ENCODE measurements at places on chromosomes 2 and 18.

GRCh38 chr18:79857082-79857671 lies 59.4 kb downstream of the KCNG2 start:
- no peak for DNase-seq

- no peak for DNase-seq
These were observed 146.7 kb downstream of the MYO3B start for GRCh38 chr2:170324640-170325046.

DNA sequence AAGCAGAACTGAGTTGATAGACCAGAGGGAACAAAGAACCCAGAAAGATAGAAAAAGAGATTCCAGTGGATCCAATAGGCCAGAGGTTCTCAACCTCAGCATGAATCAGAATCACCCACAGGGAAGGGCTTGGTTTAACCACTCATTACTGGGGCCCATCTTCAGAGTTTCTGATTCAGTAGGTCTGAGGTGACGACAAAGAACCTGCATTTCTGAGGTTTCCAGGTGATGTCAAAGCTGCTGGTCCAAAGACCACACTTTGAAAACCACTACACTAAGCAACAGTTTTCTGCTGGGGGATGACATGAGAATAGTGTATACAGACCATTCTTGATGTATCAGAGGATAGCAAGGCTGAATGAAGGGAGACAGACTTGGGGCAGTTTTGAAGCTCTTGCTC lies 296.9 kb upstream of the STON1 start:
- no peak for DNase-seq

DNA sequence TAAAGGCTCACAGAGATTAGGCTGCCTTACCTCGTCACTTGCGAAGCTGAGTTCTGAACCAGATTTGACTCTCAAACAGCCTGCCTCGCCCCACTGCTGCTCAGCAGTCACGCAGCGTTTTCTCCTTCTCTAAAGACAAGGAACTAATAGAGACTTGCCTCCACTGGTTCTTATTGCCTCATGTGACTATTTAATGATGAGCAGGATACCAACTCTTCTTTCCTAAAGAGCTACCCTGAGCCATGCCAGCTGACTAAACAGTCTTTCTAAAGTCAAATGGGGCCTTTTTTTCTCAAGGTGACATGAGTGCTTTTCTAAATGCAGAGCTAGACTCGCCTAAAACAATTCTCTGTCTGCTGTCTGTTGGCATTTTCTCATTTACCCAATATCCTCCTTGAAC lies 147.5 kb downstream of the NCKAP5 start:
- DNase-seq: no peak

DNA sequence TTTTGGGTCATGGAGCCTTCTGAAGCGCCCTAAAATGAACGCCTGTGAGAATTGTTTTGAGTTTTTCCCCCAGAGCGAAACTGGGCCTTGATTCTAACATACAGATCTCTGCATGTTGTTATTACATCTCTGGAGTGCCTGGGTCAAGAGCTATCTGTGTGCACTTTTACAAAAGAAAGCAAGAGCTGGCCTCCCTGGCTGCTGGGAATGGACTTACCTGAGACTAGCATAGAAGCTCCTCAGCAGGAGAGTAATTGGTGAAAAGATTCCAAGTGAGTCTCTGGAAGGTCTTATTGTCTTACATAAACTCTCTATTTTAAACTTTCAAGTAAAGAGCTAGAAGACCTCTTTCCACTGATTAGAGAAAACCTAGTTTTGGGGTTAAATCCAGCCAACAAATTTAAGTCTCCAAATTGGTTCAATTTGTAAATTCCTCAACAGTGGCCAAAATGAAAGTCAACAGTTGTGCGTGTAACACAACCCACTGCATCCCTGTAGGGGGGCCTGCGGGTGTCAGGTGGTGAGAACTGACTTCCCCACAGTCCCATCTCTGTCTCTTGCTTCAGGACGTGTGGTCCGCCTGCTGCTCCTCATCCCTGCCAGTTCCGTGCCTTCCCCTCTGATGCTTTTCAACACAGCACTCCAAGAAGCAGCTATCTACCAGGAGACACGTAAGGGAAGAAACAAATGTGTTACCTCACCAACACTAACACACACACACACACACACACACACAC lies 206.1 kb downstream of the SH3BP4 start:
- DNase-seq: no peak

DNA sequence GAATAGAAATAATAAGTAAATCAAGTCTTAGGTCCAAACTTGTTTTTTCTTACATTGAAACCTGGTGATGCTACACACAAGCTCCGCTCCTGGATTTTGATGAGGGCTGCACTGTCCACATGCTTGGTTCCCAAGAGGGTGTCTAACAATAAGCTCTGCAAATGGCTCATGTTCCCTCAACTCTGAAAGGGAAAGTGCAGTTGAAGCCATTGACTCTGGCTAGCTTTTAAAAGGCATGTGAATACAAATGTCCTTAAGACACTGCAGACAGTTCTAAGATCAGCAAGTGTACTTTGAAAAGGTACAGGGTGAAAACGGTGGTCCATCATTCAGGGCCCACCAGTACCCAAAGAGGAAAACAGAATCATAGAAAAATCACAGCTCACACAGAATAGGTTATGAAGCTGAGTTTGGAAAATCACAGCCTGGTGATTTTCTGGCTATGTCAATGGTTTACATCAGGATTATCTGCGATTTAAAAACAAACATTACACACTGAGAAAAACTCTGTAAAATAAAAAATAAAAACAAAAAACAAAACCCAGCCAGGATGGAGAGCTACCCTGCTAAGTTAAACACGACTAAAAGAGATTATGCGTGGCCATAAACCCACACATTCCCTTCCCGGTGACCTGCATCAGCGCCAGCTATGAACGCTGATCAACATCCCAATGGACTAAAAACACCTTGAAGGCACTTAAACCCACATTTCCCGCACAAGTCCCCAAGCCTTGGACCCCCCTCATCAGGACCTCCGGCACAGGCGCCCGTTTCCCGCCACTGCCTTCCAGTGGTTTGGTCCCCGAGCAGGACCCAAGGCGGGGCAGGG lies 554 bp downstream of the PFN4 start:
- no peak for DNase-seq

GRCh38 chr2:158953454-158953853 lies 15.0 kb upstream of the TANC1 start:
- no peak for DNase-seq

DNA sequence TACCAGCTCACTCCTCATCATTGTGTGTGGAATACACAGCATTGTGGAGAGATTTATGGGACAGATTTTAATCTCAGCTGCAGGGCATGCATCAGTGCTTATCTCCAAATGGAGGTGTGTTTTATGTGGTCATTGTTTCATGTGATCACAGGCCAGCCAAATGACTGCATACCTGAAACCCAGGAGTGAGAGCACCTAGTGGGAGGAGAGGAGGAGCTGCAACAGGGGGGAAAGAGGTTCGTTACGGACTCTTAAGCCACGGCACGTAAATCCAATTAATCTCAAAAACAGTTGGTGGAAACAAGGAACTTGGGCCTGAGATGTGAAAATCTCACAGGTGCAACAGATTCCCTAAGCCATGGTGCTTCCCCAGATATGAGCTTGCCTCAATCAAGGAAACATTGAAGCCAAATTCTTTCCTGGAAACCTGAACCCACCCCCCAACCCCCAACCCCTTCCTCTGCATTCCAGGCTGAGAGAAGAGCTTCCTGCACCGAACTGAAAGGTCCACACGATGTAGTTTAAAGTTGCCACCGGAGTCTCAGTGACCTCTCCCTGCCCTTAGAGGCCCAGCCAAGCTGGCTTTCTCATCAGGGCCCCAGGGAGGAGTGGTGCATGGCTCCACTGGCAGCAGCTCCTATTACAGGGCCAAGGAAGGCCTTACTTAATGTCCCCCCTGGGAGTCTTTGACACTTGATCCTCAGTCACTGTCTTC lies 167.4 kb downstream of the C1D start:
- no peak for DNase-seq

DNA sequence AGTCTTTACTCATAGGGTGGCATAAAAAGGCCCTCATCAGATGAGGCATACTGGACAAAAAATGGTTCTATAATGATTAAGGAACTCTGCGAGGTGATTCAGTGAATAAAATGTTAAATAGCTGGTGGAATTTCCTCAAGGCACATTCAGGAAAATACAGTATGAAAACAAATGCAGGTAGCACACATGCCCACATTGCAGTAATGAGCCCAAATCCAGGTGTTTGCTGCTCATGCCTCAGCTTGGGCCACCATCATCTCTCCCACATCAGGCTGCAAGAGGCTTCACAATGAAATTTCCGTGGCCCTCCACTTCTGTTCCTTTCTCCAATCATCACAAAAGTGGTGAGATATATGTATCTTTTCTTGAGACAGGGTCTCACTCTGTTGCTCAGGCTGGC lies 298.3 kb downstream of the NBAS start:
- DNase-seq: no peak

GRCh38 chr2:215667585-215668377 lies 231.9 kb upstream of the FN1 start:
- no peak for DNase-seq

- no peak for DNase-seq
These were observed 49.0 kb downstream of the CAPN13 start for GRCh38 chr2:30758191-30758651.

DNA sequence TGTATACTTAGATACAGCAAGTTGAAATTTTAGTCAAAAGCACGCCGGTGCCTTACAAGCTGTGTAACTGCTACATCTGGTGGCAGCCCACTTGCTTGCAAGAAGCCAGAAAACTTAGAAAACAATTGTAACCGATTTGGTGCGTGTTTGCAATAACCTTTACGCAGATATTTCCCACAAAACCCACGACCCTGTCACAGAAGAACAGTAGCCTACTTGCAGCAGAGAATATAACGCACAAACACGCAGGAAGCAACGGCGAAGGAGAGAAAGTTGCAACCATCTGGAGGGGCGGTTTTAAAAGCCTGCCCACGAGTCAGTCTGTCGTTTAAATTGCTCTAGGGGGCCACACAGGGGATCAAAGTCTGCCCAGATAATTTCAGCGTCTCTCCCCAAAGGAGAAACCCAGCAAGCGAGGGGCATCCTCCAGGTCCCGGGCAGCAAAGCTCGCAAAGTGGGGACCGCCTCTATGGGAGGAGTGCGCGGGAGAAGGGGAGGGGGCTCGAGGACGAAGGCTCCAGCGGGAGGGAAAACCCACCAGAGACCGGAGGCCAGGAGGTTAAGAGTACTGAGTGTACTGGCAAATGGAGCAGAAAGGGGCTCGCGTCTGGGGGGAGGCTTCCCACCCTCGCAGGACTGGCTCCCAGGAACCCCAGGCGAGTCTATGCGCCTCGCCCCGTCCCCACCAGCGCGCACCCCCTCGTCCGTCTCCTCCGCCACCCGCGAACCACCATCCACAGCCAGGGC lies 1.1 kb downstream of the TLK1 start:
- DNase-seq: no peak

DNA sequence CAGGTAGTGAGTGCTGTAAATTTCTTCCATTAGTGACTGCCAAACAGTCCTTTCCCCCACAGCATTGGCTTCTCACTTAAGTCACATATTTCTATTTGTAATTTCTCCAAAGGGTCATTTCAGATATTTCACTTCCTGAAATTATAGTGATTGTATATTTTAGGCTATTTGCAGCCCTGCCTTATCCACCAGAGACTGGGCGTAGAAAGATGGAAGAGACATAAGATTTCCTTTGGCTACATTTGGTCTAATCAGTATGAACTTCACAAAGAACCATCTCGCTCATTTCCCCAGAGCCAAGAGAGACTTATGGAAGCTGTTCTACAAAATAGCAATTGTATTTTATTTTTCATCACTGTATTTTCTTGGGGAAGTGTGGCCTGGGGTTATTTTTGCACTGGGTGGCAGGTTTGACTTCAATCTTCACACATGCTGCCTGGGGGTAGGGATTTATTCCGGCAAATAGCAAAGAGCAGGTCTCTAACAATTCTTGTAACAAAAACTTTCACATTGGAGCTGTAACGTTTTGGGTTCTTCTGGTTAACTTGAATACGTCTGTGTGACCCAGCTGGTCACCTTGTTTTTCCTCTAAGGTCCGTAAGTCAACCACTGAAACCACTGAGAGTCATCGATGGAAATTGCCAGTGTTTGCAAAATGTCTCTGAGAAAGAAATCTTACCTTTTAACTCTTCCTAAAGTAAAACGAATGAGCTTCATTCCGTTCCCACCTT lies 170.6 kb upstream of the SERPINE2 start:
- no peak for DNase-seq

DNA sequence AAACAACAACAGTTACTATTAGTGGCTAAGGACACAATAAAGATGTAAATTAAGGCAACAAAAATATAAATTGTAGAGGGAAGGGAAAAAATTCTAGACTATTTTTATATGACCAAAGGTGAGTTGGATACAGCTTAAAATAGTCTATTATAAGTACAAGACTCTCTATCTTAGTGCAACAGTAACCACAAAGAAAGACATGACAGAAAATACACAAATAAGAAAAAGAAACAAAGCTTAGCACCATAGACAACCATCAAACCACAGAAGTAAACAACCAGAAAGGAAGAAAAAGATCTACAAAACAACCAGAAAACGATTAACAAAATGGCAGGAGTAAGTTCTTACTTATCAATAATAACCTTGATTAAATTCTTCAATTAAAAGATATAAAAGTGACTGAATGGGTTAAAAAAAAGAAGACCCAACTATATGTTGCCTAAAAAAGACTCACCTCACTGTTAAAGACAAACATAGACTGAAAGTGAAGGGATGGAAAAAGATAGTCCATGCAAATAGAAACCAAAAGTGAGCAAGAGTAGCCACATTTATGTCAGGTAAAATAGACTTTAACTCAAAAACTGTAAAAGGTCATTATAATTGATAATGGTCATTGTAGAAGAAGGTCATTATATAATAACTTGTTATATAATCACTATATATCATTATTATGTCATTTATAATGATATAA lies 62.5 kb downstream of the USP40 start:
- no peak for DNase-seq

GRCh38 chr18:51941999-51942398 lies 398.0 kb upstream of the DCC start:
- no peak for DNase-seq

DNA sequence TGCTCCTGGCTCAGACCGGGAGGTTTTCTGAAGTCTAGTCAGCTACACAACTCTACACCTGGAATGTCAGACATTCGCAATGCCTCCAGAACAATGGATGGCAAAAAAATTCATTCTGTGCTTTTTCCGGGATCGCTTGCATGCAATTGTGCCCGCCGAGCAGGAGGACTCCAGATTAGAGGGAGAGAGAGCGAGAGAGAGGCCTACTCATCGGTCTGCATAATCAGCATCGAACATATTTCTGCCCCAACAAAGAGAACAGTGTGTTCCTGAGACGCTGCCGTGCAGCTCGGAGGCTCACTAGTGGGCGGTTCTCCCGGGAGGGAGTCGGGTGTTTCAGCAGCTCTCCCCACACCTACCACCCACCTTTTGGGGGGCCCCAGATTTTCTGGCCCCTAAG lies 117.1 kb downstream of the KLHL29 start:
- DNase-seq: no peak
